ENCODE measurements at places on chromosomes 6 and 20.

- DNase-seq, result no peak
Measured at GRCh38 chr6:5522147-5522546, 260.8 kb downstream of the FARS2 start.

- DNase-seq, result no peak
Measured at GRCh38 chr6:93886416-93886815, 467.1 kb upstream of the EPHA7 start.

- DNase-seq, result no peak
Measured at GRCh38 chr20:16844406-16844805, 96.2 kb downstream of the OTOR start.

DNA sequence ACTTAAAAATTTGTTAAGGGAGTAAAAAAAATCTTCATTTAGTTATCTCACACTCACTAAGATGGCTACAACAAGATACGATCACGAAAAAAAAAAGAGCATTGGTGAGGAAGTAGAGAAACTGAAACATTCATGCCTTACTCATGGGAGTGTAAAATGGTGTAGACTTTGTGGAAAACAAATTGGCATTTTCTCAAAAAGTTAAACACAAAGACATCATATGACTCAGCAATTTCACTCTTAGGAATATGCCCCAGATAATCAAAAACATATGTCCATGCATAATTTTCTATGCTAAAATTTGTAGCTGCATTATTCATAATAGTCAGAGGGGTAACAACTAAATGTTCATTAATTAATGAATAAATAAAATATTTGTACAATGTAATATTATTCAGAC is 120.9 kb upstream of the IRAK1BP1 start:
- DNase-seq, result no peak

DNA sequence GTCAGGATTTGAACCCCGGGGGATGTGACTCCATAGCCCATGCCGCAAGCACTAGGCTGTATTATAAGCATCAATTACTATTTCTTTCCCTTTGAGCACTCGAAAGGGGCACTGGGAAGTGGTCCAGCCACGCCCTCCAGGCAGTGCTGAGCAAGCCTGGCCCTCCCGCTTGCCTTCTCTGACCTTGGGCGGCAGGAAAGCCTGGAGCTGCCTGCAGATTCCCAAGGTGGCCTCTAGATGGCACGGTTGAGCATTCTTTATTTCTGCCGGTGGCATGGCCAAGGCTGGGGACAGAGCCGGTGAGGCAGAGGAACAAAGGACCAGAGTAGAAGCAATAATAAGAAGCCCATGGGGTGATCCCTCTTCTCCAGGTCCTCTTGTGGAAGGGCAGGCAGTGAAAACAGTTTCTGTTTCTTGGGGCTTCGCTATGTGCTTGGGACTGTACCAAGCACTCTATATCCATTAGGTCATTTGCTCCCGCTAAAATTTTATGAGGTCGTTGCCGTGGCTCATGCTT is 32.0 kb downstream of the ARHGAP40 start:
- peak; percentile 53 for DNase-seq

- no peak for DNase-seq
Measured at GRCh38 chr6:112434896-112435435, 87.8 kb downstream of the RFPL4B start.

DNA sequence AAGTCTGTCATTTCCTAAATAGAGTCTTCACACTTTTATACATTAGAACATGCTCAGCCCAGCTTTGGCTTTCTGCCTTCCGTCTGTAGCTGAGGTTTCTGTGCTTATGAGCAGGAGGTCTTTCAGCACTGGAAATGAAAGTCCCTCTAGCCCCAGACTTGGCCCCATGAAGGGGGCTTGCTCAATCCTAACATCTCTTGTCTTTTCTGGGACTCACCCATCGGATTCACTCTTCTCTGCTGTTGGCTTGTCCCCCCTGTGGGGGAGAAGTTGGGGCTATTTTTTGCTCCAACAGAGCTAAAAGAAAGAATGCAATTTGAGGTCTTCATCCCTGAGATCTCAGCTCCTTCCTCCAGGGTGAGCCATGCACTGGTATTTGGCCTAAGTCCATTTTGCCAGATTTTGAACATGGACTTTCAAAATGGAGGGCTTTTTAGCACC is 177.7 kb downstream of the MRPL14 start:
- no peak for DNase-seq

DNA sequence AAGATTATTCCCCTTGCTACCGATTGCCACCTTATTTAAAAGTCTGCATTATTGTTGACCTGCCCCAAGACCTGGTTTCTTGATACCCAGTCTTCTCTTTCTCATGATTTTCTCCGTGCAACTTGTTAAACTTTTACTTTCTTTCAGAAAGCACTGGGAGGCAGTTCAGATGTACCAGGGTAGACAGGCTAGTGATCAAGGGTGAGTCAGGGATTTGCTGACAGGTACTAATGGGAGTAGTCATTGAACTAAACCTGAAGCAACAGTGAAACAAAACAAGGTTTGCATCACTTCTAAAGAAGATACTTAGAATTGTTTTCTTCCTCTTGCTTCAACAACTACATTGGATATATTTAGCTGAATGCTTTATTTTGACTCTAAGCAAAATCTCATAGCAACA is 124.4 kb downstream of the KCNQ5 start:
- no peak for DNase-seq

DNA sequence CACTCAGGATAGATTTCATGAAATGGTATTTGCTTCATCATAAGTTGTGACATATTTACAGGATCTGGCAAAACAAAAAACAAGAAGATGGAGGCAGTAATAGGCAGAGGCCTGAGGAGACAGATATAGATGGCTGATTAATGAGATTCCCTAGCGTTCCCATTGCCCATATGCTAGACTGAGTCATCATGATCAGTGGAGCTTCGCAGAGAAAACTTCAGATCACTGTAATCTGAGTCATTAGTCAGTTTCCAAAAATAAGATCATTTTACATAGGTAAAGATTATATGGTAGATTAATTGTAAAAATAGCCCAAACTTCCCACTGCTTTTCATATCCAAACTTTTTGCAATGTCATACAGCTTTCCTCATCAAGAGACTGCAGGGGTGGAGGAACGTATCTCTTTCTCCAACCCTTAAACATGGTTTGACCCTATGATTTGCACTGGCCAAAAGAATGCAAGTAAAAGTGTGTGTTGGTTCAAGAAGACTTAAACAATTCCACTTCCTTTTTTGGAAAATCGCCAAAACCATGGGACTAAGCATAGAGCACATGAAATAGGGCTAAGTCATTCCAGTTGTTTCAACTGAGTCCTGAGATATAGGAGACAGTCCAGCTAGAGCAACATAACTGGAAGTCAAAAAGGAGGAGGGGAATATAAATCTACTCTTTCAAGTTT is 626.0 kb downstream of the RNF144B start:
- DNase-seq, result no peak

DNA sequence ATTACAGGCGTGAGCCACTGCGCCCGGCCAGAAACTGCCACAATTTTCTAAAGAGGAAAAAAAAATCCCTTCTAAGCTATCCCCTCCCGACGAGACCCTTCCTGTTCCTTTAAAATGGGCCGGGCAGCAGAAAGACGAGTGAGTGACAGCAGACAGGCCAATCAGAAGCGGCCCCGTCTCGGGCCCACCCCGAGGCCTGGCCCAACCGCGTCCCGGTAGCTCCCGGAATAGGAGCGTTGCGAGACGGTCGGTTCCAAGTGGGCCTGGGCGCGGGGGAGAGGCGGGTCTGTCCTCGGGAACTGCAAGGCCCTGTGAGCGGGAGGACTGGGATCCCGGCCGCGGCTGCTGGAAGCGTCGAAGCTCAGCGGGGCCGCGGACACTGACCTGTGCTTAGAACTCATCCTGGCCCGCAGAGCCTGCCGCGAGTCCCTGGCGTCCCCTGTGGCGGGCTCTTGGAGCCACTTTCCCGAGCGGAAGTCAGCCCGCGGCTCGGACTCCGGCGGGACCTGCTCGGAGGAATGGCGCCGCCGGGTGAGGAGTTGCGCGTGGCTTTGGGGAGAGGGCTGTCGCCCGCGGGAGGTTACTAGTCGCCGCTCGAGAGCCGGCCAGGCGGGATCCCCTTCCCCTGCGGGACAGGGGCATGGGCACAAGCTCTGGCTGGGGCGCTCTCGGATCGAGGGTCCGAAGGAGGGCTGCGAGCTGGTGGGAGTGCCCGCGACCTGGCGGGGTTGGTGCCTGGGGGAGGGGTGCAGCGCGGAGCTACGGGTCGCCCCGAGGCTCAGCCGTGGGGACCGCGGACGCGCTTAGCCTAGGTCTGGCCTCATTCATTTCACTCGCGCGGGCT is at the start of the genes MROH8 and RPN2:
MROH8 (minus strand) TSS at position 710 of the 844 bp plus-strand sequence.
RPN2 (plus strand) TSS at position 492 of the 844 bp plus-strand sequence; CDS start at position 519, 27 bp downstream.
- DNase-seq, result peak; percentile 93

Data from naive thymus-derived CD8-positive, alpha-beta T cell (primary cell).